ENCODE measurements at places on chromosomes 12 and 14. TPM values are rescaled to one million over a fixed set of nuclear protein-coding genes. Genes with fewer than 3 reads are reported as not detected.

Gene PLEKHG7
- not detected for total RNA-seq

Gene OR10A7
- not detected for total RNA-seq

Gene AQP2
- not detected for total RNA-seq

Gene TSHR
- not detected for total RNA-seq

Gene CCDC197
- 0.84 TPM for total RNA-seq

Gene WIF1
- total RNA-seq: 0.62 TPM

Gene OR11H12
- total RNA-seq: not detected

Gene IL26
- total RNA-seq: not detected

Gene ZC3H14
- 38.3 TPM for total RNA-seq

Gene DAO
- total RNA-seq: not detected

Gene FZD10
- not detected for total RNA-seq

Gene CD4
- total RNA-seq: 13.4 TPM

Gene FAIM2
- total RNA-seq: 20.5 TPM

Gene IFNG-AS1
- not detected for total RNA-seq
